ENCODE measurements at places on chromosomes 3 and 15.

GRCh38 chr15:101167753-101168462, 83.9 kb downstream of the CHSY1 start:
- DNase-seq: peak; percentile 40

DNA sequence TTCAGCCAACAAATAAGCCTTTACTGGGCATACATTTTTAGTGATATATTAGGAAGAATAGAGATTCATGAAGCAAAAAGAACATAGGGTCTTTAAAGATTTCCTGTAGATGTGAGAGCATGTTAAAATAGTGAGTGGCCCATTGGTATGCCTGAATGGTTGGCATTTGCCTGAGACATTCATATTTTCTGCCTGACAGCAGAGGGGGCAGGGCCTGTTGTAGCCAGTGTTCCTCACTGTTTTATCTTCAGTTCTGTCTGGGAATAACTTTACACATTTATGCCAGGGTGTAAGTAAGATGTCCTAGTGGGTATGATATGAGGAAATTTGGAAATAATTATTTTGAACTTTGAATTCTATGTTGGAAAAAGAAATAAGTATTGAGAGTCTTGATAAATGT, 704.7 kb upstream of the ARPP21 start:
- no peak for DNase-seq

DNA sequence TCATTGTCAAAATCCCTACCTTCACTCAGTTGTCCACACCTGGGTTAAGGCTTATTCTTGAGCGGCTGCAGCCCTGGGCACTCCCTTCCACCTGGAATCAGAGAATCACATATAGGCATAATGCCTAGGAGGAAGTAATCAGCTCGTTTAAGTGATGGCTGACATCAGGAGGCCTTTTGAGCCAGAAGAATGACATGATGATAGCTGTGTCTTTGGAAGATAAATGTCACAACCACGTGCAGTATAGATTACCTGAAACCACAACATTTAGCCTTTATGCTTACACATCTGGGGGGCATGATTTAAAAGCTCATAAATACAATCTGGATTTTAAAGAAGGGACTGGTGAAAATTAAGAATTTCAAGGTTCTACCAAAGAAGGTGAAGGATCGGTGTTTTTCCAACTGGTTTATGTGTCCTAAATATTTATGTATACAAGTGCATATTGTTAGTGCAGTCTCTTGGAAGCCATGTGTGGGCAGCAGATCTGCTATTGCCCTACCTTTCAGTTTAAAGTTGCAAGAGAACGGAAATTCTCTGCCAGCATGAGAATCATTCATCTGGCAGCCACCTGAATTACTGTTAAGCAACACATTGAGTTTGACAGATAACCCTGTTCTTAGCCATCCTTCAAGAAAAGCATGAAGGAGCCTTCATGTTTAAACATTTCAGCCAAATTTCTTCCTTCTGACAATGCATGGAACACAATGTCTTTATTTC, 163.4 kb upstream of the NR2E3 start:
- DNase-seq: no peak

DNA sequence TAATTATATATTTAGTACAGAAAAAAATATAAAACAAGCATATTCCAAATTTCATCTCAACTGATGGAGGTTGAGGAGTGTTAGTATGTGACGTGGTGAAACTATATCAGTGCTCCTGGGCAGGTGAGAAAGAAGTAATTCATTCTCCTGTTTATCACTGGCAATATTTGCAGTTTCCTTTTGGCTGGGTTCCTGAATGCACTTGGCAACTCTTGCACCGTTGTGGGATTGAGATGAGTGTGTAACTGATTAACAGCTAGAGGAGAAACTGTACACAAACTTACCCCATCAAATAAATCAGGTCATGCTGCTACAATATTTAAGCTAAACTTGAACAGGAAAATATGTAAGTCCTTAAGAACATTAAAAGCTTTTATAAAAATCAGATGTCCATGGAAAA, 2.1 kb upstream of the ATP13A4 start:
- no peak for DNase-seq

- DNase-seq: no peak
Measured at GRCh38 chr3:177538750-177539730, 341.8 kb upstream of the TBL1XR1 start.

- no peak for DNase-seq
Measured at GRCh38 chr3:106263011-106263410, 394.2 kb upstream of the CBLB start.

- DNase-seq: peak; percentile 25
Measured at GRCh38 chr15:100601163-100601562, 821 bp downstream of the LINS1 start.

GRCh38 chr15:65192016-65192415, 6.9 kb upstream of the CLPX start:
- DNase-seq: no peak

GRCh38 chr3:150082898-150083654, 112.4 kb upstream of the PFN2 start:
- DNase-seq: no peak

DNA sequence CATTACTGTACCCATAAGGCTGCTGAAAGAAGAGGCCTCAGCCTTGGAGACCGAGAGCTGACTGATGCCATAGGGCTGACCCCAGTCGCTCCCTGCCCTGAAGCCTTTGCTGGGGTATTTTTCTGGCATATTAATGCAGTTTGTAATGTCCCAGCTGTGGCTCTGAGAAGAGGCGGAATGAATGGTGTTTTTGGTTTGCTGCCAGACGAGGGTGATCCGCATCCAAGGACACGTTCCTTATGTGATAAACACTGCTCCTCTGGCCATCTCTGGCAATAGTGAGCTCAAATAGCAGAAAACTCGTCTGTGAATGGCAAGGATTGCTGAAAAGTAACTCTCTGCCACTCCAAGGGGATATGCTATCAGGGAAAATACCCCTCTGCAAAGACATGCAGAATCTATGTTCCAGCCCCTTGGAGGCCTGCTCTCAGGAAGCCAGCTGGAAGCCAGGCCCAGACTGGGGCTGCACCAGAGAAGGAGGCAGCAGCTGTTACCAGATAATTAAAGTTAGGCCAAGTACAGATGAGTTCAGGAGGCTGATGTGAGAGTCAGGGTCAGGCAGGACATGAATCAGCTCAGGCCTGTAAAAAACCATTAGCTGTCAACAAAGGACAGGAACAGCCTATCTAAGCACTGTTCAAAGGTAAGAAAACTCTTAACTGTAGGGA, 28.9 kb upstream of the KLHL6 start:
- DNase-seq: no peak

DNA sequence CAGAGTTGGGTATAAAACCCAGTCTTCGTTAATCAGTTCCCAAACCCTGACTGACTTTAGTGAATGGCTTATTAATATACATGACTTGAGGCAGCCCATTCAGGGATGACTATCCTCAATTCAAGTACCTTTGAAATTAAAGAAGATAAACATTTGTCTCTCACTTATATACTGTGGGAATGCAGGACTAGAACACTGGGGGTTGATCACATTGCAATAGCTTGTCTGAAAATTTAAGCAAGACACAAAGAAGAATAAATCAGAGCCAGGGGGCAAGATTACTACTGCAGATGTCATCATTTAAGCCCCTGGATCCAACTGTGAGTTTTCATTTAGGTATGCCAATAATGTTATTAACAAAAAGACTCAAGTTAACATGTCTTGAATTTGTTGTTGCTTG, 647.7 kb downstream of the ZPLD1 start:
- no peak for DNase-seq

GRCh38 chr3:41751597-41751996, 210.3 kb downstream of the ULK4 start:
- DNase-seq: no peak

- no peak for DNase-seq
Measured at GRCh38 chr3:38800511-38800910, 15.5 kb downstream of the SCN10A start.

DNA sequence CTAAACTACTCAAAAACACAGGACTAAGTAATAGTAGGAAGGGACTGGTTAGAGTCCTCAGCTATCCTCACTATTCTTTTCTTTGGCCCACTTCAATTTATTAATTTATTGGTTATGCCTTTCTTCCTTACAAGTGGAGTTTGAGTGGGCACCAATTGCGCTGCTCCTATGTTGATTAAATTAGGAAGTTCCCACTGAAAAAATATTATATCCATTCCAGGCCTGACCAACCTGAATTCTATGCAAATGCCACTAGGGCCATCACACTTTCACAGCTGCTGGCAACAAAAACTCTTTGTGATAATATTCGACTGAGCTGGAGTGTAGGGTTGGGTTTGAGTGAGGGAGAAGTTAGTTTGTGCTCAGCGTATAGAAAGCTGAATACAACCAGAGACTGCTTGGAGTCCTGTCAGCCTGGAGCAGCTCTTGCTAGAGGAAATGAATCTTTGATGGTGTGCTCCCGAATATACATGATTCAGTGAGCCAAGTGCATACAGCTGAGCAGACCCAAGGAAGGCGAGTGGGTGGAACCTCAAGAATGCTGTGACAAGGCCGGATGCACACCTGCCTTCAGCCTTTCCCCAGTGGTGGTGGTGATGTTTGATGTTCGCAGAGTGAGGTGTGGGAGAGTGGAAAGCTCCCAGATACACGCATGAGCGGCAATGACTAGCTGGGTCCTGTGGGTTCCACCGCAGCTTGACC, 1.5 kb downstream of the ARHGEF3 start:
- peak; percentile 57 for DNase-seq

GRCh38 chr3:63245726-63246241, 32.3 kb upstream of the SYNPR start:
- DNase-seq: no peak

GRCh38 chr15:77464129-77464865, 43.6 kb downstream of the HMG20A start:
- no peak for DNase-seq
